Fibroblast of mammary gland (primary cell): ENCODE measurements at places on chromosomes 2 and 18.

GRCh38 chr18:74023220-74023619 lies 124.4 kb downstream of the FBXO15 start:
- DNase-seq: no peak

- peak; percentile 56 for DNase-seq
These were observed 361.9 kb downstream of the TXNL1 start for GRCh38 chr18:56276466-56276865.

DNA sequence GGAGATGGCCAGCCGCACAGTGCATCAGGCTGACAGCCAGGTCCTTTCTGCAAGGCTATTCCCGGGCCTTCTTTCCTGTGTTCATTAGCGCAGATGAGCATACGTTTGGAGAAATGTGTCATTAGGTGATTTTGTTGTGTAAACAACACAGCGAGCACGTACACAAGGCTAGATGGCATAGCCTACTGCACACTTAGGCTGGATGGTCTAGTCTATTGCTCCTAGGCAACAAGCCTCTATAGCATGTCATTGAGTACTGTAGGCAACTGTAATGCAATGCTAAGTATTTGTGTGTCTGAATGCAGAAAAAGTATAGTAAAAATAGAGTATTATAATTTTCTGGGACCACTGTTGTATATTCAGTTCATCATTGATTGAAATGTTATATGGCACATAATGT lies 50.9 kb upstream of the PHLPP1 start:
- DNase-seq: no peak

- peak; percentile 25 for DNase-seq
These were observed 5.9 kb upstream of the ATP5MC3 start for GRCh38 chr2:175187378-175187777.

- DNase-seq: no peak
These were observed 144.8 kb downstream of the FAM124B start for GRCh38 chr2:224257156-224257555.

- peak; percentile 86 for DNase-seq
These were observed 16.4 kb downstream of the CRIM1 start for GRCh38 chr2:36371928-36372391.

DNA sequence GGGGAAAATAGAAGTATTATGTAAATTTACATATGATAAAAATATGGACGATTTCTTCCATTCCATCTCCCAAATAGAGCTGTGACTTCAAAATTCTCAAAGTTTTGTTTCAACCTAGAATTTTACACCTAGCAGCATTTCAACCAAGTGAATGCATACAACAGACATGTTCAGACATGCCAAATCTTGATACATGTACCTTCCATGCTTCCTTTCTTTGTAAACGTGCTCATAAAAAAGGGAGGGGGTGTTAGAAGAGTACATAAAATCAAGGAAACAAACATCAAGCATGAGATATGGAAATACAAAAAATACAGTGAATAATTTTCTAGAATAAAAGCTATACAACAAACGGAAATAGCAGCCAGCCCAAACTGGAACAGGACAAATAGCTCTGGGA lies 974.2 kb downstream of the ERBB4 start:
- DNase-seq: no peak

DNA sequence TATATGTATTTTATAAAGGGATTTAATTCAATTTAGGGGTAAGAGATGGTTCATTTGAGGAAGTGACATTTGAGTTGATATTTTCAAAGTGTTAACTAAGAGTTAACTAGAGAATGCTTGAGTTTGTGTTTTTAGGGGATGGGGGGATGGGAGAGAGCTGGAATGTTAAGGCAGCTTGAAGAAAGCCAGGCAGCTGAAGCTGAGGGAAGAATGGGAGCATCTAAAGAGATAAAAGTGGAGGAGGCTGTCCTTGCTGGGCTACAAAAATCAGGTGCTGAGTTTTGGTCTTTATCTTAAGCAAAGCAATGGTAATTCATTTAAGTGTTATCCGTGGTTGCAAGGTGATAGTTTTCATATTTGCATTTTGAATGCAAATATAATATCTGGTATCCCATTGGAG lies 9.2 kb downstream of the CHST9 start:
- no peak for DNase-seq

DNA sequence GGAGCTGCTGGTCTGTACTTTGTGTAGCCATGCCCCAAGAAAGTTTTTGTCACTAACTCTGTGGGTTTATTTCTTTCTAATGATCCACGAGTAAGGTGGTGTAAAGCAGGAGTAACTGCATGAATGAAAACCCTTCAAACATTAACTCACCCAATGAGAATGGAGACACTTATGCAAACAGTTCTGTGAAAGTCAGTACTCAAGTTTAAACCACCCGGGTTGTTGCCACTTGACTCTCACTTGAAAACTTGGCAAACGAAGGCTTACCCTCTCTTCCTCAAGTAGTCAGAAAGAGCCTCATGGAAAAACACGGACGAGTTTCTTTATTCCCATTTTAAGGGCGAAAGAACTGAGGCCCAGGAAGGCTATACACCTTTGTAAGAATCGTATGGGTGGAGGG lies 117.5 kb downstream of the MMADHC start:
- DNase-seq: no peak

DNA sequence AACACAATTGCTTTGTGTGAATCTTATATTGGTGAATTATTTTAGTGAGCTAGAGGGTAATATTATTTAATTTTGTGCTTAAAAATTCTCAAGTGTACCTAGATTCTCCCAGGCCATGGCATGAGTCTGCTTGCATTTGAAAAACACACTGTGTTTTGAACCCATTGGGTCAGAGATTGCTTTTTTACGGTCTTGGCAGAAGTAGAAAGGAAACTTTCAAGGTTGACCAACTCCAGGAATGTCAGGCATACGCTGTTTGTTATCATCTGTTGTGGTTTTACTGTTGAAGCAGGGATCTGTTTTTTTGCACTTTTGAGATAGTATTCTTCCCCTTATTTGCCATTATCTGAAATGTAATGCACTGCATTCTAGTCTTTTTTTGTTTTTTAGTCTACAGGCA lies 377.4 kb downstream of the RPRM start:
- DNase-seq: no peak

GRCh38 chr2:192128655-192129054 lies 66.1 kb downstream of the TMEFF2 start:
- DNase-seq: no peak

GRCh38 chr2:18848646-18849045 lies 259.3 kb upstream of the NT5C1B start:
- no peak for DNase-seq

DNA sequence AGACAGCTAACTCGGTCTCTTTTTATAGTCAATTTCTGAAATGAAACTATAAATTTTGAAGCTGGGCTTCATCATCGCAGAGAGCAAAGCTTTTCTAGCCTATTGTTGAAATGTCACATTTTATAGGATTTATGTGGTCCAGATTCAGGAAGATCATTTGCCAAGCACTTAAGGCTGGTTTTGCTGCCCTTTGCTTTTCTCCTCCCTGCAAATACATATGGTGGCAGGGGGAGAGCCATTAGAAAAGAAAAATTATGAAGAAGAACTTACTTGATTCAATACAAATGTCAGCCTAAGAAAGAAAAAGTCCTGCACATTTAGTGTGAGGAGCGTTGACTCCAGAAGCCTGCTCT lies 206.9 kb upstream of the NRP2 start:
- DNase-seq: no peak

DNA sequence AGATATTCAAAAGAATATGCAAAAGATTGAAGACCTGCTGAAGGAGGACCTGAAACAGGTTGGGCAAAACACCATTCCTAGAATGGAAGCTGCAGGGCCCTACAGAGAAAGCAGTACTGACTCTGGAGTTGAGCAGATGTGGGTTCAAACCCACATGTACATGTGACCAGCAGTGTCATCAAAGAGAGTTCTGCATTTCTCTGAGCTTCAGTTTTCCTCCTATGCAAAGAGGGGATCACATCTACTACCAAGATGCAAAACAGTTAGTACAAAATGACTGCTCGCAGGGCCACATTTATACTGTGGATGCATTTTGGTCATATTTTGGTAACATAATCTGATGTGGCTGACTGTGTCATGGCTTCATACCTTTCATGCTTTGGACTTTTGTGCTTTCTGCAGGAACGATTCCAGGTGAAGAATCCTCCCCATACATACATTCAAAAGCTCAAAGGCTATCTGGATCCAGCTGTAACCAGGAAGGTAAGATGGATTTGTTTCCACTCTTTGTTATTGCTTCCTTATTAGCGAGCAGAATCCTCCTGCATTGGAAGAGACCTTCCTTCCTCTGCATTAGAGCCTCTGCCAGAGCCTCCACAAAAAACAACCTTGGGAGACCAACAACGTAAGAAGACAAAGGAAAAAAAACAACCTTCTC lies 174.8 kb downstream of the PRPF40A start:
- DNase-seq: no peak

DNA sequence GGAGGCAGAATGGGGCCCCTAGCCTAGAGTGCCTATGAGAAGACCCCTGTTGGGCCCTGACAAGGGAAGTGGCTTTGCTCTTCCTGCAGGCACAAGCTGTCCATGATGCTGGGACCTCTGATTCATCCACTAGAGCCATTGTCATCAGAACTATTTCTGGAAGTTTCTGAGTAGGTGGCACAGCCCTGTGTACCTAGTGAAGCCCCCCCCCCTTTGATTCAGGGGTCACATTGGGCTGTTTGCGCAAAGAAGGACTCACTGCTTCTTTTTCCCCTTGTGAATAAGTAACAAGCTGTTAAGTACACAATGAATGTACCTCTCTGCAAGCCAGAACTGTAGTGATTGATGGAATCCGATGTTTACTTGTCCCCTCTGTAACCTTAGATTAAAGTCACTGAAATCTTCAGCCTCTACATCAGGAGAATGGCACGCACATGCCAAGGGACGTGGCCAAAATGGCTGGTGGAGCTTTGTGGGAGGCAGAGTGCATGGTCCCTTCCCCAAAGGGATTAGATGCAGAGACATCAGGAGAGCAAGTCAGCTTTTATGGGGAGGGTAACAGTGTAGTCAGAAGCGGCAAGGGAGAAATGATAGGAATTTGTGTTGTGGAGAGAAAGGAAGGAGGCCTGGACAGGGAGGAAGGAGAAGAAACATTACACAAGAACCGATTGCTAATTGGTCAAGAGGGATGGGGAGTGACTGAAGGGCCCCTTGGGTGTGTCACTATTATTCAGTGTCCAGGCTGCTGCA lies 267.6 kb upstream of the RAB12 start:
- peak; percentile 12 for DNase-seq

DNA sequence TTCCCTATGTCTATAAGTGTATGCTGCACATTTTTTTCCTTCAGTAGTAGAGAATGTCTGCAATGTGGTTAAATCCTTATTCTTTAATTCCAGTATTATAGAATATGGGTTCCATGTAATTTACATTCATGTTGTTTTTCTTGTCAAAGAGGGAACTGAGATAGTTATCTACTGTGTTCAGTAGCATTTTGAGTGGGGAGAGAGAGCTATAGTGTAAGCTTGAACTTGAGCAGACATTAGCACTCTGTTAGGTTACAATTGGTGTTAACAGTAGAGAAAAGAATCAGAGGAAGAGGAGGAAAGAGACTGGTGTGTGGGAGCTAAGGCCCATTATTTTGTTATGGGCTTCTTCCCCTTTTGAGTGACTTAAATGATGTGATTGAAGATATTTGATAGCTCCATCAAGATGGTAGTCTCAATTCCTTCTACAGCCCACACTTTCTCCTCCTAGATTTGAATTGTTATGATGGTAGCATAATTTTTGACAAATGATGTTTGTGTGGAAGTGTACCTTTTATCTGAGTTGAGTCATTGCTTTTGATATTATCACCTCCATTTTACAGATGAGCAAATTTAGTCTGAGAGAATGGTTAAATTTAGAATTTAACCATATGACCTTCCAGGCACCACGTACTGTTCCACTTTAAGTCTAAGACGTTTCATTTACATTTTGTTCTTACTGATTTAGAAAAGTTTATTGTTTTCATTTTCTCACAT lies 71.3 kb downstream of the FMNL2 start:
- no peak for DNase-seq

GRCh38 chr2:46171996-46172546 lies 125.1 kb upstream of the EPAS1 start:
- no peak for DNase-seq

DNA sequence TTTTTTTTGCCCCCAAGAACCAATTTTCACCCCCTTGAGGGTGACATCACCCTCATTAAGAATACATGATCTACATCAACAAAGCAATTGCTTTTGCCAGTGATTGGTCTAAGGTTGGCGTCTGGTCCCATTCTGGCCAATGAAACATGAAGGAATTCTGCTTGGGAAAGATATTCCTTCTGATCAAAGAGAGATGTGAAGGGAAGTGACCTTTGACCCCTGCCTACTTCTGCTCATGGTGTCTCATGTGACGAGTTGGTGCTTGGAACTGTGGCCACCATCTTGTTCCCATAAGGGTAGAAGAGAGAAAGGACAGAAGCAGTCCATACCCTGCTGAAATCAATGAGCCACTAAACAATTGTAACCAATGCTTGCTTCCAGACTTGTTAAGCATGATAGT lies 85.1 kb downstream of the LBH start:
- no peak for DNase-seq

- peak; percentile 4 for DNase-seq
These were observed 165.9 kb upstream of the CREB1 start for GRCh38 chr2:207363761-207364290.

GRCh38 chr18:52963481-52963880 lies 623.5 kb downstream of the DCC start:
- DNase-seq: no peak

DNA sequence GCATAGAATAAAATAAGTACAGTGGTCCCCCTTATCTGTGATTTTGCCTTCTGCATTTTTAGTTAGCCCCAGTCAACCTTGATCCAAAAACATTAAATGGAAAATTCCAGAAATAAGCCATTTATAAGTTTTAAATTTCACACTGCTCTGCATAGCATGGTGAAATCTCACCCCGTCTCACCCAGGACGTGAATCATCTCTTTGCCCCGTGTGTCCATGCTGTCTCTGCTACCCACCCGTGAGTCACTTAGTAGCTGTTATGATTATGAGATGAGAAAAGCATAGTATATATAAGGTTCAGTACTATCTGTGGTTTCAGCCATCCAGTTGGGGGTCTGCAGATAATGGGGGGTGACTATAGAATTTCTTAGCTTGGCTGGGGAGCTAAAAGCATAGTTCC lies 67.3 kb downstream of the RHBDD1 start:
- DNase-seq: peak; percentile 91

GRCh38 chr18:79936641-79937040 lies 14.8 kb downstream of the SLC66A2 start:
- no peak for DNase-seq
